A673 (cell line): ENCODE measurements at places on chromosomes 12 and 14. TPM values are rescaled to one million over a fixed set of nuclear protein-coding genes. Genes with fewer than 3 reads are reported as not detected.

Gene IGF1
- total RNA-seq, result 16.4 and 18.0 TPM in 2 replicates

Gene GSG1
- 0.24 TPM in 1 of 2 replicates, not detected in the other for total RNA-seq

Gene IL31
- not detected in 2 replicates for total RNA-seq

Gene GPR135
- 2.3 and 3.4 TPM in 2 replicates for total RNA-seq

Gene PKP2
- total RNA-seq, result 3.8 and 5.3 TPM in 2 replicates

Gene HAL
- 0.39 and 1.6 TPM in 2 replicates for total RNA-seq

Gene AICDA
- total RNA-seq, result not detected in 2 replicates

Gene ACSM4
- not detected in 2 replicates for total RNA-seq

Gene YY1
- 89.3 and 97.0 TPM in 2 replicates for total RNA-seq

Gene TAS2R30
- total RNA-seq, result 3.5 and 3.7 TPM in 2 replicates

Gene CCDC60
- not detected in 2 replicates for total RNA-seq
